ENCODE measurements at places on chromosomes 1 and 21.
A peak's percentile ranks its signal among the peaks of the same experiment; 100 is the strongest.

- DNase-seq, result peak; percentile 34
Measured at GRCh38 chr21:45363921-45364467, 41.0 kb upstream of the COL18A1 start.

DNA sequence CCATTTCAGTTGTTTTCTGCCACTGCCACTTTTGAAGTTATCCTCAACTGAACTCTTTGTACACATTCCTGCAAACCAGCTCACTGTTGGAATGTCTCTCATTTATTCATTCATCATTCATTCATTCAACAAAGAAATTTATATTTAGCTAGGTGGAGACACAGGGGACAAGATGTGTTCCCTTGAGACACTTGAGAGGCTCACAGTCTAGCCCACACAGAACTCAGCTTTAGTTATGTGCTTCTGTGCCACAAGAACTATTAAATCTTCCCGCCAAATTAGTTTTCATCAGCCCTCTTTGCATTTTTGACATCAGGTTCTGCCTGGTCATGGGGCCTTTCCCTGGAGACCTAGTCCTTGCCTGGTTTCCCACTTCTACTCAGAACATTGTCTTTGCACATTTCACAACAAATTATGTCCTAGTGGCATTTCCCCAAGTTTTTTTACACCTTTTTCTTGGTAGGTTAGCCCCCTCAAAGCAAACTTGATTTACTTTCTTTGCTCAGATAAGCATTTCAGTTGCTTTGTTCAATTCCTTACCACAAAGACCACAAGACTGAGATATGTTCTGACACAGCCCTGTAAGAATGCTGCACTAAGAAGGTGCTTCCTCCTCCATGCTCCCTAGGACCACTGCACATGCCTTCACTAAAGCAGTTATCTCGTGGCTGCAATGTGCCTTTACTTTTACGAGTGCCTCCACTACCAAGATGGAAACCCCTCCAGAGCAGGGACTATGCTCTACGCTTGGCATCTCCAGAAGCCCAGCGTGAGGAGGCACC, 31.0 kb downstream of the ILDR2 start:
- DNase-seq, result no peak

DNA sequence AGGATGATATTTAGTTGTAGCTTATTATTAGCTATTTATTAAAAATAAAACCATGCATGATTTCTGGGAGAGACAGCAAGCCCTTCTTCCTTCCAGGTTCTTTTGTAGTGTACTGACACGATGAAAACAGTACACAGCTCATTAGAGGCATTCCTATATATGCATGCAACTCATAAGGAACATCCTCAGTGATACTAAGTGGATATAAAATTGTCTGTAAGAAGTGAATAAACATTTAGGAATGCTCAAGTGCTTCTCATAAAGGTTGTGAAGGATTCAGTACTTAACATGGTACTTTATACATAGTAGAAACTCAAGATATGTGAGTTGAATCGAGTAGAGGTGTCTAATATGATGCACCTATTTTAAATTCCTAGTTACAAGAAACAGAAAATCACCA, 287.7 kb downstream of the SDCCAG8 start:
- DNase-seq, result no peak

- DNase-seq, result no peak
Measured at GRCh38 chr21:26177187-26177586, 6.6 kb upstream of the APP start.

- peak; percentile 67 for DNase-seq
Measured at GRCh38 chr1:89608984-89609725, 23.8 kb upstream of the LRRC8C start.

DNA sequence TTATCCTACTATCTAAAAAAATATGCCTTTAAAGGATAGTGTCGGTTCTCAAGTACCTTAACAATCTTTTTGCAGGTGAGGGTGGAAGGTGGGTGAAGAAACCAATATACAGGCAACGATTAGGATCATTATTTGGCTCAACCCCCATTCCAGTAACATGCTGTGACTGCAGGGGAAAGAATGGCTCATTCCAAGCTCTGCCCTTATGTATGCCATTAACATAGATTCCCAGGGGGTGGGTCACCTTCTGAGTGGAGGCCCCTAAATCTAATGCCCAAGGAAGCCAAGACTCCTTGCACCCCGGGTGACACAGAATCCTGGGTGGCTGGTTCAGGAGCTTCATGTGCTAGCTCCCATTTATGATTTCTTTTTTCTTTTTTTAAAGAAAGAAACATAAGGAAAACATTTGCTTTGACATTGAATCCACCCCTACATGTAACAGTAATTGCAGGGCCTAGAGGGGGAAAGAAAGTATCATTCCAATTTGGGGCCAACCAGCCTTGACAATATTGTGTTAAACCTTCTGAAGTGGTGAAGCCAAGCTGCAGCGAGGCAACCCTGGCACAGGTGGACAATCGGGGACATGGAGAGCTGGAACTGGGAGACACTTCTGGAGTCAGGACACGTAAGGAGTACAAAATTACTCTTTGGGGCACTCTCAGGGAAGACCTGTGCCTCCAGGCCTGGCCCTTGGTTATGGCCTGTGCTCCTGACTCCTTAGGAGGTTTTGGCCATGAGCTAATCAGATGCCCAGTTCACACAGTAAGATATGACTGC, 200.3 kb downstream of the PBX1 start:
- no peak for DNase-seq

- no peak for DNase-seq
Measured at GRCh38 chr1:77697441-77697840, 15.0 kb upstream of the ZZZ3 start.

GRCh38 chr1:38587766-38588165, 271.8 kb downstream of the RRAGC start:
- DNase-seq, result no peak

- no peak for DNase-seq
Measured at GRCh38 chr1:30489737-30490389, 233.5 kb downstream of the MATN1 start.

GRCh38 chr1:52190500-52191252, 48.8 kb downstream of the ZFYVE9 start:
- no peak for DNase-seq

GRCh38 chr1:22142315-22143064, 407 bp downstream of the WNT4 start:
- DNase-seq, result no peak

GRCh38 chr1:42938645-42939615, 19.7 kb downstream of the SLC2A1 start:
- DNase-seq, result no peak

DNA sequence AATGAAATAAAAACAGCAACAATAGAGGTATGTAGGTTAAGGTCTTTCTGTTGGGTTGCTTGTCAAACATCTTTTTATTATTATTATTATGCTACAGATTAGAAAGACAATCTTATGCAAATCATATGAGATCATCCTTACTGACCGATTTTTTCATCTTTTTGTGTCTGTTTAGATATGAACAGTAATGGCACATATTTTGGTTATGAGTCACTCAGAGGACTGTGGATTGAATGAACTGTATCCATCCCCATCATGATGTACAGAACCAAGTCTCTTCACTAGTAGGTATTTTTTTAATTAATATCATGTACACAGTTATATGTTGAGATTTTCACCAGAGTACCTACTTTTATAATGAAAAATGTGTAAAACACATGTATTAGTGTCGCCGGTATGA, 159.1 kb downstream of the CHRM3 start:
- no peak for DNase-seq

DNA sequence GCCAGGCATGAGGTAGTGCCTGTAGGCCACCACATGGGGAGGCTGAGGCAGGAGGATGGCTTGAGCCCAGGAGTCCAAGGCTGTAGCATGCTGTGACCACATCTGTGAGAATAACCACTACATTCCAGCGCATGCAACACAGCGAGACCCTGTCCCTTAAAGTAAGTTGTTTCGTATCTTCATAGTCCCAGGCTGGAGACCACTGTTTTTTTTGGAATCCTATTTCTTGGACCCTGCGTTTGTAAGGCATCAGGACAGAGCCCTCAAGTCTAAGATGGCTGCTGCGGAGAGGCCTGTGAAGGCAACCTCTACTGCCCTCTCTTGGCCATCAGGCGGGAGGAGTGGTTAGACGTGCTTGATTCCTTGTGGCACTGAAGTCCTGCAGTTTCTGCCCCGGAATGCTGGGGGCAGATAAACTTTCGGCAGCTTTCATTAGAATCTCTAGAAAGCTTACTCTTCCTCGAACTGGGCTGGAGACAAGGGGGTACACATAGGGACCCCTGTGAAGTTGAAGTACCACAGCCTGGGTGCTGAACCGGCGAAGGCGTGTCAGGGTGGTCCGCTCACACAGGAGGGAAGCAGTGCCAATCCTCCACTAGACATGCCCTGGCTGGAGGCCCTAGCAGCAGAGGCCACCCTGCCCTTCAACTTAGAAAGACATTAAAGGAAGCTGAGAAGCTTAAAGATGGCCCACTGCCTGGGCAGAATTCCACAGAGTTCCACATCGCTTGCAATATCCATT, 36.6 kb downstream of the RABIF start:
- DNase-seq, result peak; percentile 38

- no peak for DNase-seq
Measured at GRCh38 chr1:39087435-39087834, 61.3 kb downstream of the NDUFS5 start.

GRCh38 chr1:153168686-153169085, 18.0 kb upstream of the SPRR2G start:
- no peak for DNase-seq

DNA sequence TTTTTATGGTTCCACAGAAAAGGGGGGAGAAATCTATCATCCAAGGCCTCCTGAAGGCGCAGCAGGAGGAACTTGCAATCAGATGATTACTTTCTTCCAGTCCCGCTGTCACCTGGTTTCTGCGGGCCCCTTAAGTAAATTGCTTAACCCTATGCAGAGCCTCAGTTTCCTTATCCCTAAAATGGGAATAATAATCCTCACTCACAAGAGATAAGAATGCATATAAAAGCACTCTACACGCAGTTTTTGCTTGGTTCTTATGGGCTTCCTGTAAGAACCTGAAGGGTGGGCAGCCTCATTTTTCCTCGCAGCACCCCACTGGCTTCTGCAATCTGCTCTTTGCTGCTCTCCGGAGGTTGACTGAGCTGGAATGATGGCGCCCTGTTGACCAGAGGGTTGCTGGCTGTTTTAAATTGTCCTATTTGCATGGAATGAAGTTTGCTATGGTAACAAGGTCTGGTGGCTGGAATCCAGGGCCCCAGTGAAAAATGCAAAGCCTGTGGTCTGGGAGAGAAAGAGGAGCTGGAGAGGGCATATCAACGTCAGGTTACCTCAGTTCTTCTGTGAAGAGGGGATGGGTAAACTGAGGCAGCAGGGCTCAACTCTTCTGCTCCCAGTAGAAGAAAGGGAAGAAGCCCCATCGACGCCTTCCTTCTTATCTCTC, 1.0 kb upstream of the KAZN start:
- no peak for DNase-seq

GRCh38 chr1:98924977-98925376, 79.7 kb downstream of the PLPPR5 start:
- DNase-seq, result no peak

DNA sequence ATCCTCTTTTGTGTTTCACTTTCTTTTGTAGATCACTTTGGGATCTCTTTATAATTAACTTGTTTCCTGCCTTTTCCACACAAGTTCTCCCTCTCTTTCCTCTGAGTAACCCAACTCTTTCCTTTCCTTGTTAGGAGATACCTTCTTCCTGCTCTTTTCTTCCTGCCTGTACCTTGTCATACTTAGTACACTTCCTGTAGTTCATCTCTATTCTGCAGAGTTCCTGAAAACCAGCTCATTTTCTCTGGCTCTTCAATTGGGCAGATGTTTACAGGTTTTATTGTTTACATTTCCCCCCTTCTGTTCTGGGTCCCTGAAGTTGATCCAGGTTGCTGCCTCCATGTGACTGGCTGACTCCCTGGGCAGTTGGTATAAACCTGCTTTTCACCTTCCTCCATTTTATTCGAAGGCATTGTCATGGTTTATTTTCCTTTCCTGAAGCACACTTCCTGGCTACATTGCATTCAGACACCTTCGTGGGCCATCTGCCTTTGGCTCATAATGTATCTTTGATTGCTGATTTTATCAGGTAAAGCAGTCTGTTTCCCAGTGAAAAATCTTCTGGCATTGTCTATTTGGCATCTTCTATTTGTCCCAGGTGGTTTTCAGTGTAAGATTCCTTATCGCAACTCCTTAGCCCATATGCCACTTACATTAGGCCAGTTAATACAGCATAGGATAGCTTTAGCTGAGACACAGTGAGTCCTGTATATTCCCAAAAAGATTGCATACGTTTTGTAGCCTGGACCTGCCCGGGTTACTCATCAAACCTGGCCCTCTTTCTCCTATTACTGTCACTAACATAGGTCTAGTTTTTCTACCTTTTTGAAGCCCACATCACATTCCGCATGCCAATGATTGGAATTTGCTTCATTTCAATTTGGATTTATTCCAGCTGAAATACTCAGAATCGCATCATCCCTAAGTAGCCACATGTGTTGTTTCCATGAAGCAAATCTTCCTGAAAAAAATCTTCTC, 15.4 kb downstream of the CTH start:
- no peak for DNase-seq

GRCh38 chr1:174954073-174954460, 45.7 kb upstream of the CACYBP start:
- peak; percentile 37 for DNase-seq

GRCh38 chr1:203486618-203487370, 7.2 kb upstream of the OPTC start:
- no peak for DNase-seq

DNA sequence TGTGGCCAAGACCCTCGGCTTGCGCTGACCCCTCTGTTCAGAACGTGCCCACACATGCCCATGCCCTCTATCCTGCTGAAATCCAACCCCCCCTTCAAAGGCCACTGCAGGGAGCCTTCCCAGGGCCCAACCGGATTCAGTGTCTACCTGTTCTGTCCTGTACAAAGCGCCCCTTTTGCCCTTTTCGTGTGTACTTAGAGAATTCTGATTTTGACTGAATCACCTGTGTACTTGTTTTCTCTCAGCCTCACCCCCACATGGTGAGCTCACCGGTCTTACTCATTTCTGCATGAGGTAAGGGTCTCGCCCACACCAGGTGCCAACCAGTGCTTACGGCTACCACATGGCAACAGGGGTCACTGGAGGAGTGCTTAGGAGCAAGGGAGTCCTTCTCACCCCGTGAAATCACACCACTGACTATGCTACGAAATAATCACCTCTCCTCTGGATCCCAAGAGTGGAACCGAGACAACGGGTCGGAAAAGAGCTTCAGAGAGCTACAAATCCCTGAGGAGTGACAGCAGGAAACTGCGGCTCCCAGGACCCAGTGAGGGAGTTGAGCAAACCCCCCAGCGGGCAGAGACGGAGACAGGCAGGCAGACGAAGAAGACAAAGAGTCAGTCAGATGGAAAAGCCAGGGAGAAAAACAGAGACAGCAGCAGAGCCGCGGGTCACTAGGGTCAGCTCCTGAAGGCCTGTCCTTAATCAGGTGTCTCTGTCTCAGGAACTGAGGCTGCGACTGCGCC, 2.1 kb upstream of the S100A2 start:
- peak; percentile 18 for DNase-seq
